ENCODE measurements at places on chromosomes 2 and 18.

- no peak for DNase-seq
Observed at GRCh38 chr2:241126771-241127202, 22.5 kb downstream of the PASK start.

GRCh38 chr2:175815537-175815936 is 186.5 kb downstream of the LNPK start:
- DNase-seq = peak; percentile 49

- no peak for DNase-seq
Observed at GRCh38 chr18:59477849-59478248, 118.8 kb upstream of the LMAN1 start.

DNA sequence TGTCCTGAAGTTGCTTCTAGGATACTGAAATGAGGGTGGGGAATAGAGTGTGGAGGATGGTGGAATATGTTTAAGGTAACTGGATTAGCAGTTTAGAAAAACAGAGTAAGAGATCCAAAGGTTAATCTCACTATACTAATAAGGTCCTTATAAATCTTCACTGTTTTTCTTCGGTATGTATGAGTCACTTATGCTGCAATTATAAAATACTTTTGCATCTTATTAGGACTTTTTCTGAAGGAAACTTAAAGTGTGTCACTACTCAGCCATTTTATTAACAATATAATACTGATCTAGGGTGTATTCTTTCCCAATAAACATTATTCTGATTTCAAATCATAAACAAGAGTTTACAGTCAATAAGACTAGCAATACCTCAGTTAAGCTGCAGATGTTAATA is 182.3 kb downstream of the ZNF521 start:
- DNase-seq = peak; percentile 46

DNA sequence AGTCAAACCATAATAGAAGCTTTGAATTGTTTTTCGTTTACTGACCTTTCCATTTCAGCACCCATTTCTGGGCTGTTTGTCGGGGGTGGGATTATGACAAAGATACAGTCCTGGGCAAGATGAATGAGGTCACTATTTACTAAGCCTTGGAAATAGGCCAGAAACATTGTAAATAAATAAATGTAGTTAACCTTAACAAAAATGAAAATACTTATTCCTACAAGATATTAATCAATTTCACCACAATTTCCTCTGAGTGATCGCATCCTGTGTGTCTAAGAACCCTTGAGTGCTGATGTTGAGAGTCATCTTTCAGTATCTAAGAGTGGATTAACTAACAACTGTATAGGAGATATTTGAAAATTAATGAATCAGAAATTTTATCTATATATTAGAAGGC is 14.0 kb downstream of the ITGA4 start:
- DNase-seq = no peak

GRCh38 chr2:174939046-174939445 is 66.1 kb downstream of the CHN1 start:
- DNase-seq = peak; percentile 77

DNA sequence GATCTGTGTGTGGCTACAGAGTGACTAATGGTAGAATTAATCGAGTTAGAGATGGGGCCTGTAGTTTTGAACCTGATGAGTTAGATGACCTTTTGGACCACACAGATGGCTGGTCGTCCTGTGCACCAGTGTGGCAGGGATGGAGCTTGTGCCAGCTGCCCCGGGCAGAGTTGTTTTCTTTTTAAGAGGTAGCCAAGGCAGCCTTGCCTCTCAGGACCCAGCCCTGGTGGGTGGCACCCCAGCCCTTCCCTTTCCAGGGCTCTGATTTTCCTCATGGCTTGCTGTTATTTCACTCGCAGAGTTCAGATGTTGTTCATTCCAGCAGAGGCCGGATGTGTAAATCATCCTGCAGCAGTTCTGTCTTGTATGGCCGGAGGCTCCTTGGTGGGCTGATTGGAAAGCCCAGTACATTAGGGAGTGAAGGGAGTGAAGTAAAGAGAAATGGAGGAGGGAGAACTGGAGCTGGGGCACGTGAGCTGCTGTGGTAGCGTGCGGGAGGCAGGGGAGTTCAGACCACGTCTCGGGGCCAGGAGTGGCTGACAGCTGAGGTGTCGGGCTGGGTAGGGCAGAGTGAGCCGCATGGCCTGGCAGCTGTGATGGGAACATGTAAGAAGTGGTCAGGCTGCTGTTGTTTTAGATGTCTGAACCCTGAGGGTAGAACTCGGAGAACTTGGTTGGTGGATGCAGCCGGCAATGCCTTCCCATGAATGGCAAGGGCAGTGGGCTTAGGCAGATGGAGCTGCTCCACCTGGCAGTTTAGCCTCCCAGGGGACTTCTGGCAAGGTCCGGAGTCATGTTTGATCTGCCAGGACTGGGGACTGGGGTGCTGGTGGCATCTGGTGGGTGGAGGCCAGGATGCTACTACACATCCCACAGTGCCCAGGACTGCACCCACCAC is 28.8 kb downstream of the ASAP2 start:
- peak; percentile 94 for DNase-seq
